ENCODE measurements at places on chromosomes 2 and 18.

DNA sequence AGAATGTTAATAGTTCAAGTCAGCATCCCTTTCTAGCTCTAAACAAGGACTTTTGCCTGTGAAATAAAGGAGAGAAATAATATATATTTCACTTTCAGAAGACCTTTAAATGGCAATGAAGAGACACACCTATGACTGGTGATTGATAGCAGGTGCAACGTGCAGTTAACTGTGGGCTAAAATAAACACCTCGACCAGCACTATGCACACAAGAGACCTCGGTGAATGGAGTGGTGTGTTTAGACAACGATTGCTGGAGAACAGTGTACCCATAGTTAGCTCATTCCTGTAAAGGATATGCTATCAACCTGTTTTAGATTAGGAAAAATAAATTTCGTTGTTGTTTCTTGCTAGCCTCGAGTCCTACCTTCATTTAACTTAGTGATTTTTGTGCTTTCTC lies 143.4 kb downstream of the NR4A2 start:
- no peak for DNase-seq

- no peak for DNase-seq
Observed at GRCh38 chr2:135510577-135510976, 20.4 kb downstream of the ZRANB3 start.

DNA sequence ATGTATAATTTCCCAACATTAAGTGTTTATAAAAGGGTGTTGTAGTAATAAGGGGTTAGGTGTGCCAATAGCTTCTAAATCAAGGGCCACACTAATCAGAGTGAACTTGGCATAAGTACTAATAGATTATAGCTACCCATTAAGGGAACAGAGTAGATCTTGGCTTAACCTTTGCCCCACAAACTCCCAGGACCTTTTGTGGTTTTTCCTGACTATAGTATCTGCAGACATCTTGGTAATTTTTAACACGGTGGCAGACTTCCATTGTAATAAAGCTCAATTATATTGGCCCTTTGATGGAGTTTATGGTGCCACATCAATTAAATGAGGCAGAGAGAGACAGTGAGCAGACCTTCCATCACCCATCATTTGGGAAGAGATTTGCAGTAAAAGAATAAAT lies 358.5 kb upstream of the HNRNPA3 start:
- DNase-seq, result no peak

GRCh38 chr2:218129458-218130135 lies 3.8 kb downstream of the CXCR2 start:
- no peak for DNase-seq

GRCh38 chr2:12062053-12062395 lies 315.6 kb downstream of the LPIN1 start:
- no peak for DNase-seq

DNA sequence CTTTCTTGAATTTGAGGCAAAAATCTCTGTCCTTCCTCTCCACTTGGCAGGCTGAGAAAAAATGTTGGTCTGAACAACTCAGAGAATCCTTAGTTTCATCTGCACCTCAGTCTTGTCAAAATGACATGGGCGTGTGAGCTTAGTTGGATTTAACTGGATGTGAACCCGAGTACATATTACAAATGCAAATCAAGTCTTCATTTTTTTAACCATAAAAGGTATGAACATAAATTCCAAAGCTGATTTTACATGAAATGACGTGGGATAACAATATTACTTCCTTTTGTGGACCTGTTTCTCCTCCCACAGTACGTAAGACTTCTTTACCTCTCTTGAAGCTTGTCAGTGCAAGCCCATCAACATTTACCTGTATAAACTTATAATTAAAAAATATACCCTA lies 32.6 kb upstream of the RND3 start:
- no peak for DNase-seq

- no peak for DNase-seq
Observed at GRCh38 chr2:124426625-124427024, 401.5 kb downstream of the CNTNAP5 start.

GRCh38 chr18:35376393-35376741 lies 770 bp downstream of the ZNF396 start:
- no peak for DNase-seq

- DNase-seq, result no peak
Observed at GRCh38 chr18:11494107-11494506, 115.3 kb upstream of the SLC35G4 start.

- no peak for DNase-seq
Observed at GRCh38 chr18:27005589-27005988, 140.1 kb upstream of the AQP4 start.

DNA sequence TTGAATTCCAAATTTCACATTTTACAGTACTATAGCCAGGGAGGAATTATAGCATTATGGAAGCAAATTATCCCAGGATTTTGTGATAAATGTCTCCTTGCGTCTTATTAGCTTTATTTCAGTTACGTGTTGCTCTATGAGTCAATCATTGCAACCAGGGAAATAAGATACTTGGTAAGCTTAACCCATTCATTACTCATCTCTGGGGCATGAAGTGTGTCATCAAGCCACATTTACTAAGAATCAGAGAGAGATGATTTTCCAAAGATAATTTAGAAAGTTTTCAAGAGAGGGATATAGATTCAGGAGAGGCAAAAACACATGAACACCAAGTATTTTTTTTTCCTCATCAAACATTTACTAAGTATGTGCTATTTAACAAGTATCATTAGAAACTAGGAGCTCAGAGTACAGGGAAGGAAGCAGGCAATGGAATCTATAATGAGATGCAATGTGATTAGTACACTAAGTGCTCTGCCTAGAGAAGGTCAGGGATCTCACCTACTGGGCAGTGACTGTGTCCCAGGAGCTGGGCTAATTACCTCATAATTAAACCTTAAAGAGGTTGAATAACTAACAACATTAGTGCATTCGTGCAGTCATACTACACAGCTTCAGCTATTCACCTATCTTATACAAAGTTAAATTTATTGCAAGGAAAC lies 217.8 kb upstream of the NXPH2 start:
- DNase-seq, result no peak

GRCh38 chr2:29729401-29729800 lies 192.0 kb downstream of the ALK start:
- DNase-seq, result no peak

DNA sequence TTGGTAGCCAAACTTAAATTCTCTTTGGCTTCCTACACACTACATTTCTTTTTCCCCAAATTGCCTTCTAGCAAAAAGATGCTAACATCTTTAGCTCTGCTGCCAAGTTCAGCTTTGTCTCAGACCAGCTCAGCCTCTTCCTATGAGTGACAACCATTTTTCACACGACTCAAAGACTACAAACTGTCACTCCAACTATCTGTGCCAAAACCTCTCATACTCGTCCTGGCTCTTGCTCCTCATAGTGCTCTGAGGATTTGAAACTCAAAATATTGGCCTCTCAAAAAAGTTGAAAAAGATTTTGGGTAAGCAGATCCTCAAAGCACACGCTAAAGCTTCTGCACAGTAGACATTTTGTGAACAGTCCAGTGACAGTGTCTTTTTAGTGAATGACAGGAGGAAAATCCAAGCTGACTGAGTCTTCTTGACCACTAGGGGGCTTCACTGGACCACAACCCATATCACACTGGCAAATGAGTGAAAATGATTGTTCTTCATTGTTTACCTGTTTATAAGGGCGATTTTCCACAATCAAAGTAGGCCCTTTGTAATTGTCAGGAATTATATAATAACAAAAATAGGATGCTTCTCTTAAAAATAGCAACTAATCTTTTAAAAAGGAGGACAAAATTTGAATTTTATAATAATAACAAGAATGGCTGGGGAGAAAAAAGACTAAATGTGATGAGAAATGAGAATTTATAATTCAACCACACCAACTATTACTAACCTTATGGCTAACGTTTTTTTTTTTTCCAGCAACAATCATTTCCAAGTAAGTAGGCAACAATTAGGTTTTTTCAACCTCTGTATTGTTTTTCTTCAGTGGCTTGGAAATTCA lies 85.5 kb upstream of the PGAP1 start:
- no peak for DNase-seq

DNA sequence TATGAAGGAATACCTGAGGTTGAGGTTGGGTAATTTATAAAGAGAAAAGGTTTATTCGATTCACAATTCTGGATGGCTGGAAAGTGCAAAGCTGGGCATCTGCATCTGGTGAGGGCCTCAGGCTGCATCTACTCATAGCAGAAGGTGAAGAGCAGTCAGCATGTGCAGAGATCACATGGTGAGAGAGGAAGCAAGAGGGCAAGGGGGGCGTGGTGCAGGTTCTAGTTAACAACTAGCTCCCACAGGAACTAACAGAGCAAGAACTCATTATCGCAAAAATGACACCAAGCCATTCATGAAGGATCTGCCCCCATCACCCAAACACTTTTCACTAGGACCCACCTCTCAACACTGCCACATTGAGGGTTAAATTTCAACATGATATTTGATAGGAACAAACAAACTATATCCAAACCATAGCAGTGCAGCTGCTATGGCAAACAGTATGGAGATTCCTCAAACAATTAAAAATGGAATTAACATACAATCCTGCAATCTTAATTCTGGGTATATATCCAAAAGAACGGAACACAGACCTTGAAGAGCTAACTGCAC lies 72.8 kb upstream of the LDLRAD4 start:
- DNase-seq, result no peak

GRCh38 chr2:221360742-221361141 lies 211.4 kb downstream of the EPHA4 start:
- no peak for DNase-seq

DNA sequence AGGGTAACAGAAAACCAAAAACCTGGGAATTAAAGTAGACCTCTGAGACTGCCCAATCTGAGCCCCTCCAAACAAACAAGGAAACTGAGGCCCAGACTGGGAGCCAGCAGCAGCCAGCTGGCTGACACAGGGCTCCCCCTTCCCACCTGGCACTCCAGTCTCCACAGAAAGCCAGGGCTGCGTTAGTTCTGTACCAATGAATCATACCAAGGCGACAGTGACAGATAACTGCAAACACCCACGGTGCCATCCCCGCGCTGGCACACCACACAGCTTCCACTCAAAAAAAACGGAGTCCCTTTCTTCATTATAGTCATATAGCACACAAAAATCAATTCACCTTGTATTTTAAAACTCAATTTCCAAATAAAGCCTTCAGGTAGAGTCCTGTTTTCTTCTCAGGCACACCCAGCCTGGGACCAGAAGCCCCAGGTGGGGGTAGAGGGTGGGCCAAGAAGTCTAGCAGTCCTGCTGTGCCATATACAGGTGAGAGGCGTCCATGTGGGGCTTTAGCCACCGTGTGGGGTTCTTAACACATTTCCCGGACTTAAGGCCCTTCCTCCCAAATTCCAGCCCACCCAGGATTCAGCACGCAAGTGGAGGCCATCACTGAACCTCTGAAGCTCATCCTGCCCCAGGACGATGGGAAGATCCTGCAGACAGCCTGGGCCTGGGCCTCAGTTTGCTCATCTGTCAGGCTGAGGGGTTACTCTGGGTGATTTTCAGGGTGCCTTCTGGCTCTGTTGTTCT lies 1.2 kb downstream of the PER2 start:
- DNase-seq, result no peak

DNA sequence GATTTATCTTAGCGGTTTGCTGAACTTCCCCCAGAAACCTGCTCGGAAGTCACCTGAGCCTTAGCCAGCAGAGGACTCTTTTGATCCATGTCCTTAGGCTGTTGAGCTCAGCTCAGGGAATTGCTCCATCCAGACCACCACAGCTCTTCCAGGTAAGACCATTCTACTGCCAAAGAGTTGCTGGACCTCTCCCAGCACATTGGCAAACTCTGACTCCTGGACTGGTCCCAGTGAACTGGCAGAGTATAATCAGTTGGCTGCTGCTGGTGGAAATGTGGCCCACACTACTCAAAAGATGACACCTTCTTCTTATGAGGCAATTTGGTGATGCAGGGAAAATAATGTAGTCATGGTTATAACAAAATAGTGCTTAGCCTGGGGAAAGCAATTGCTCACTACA lies 308.8 kb upstream of the FIGN start:
- no peak for DNase-seq

GRCh38 chr2:240952496-240953246 lies 45.7 kb upstream of the SNED1 start:
- DNase-seq, result no peak

GRCh38 chr2:168149986-168150385 lies 97.4 kb downstream of the STK39 start:
- no peak for DNase-seq

DNA sequence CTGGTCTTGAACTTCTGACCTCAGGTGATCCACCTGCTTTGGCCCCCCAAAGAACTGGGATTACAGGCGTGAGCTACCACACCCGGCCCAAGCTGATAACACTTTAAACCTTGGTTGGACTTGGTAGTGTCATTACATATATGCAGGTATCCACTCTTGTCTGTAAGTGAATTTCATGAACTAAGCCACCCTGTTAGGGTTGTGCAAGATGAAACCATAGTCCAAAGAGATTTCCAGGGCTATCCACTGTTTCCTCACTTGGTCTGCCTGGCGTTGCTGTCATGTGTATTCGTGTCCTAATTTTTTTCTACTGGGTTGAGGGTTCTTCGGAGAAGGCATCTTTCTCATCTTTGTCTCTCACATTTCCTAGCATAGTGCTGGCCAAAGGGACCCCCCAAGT lies 203.0 kb downstream of the CAMKMT start:
- DNase-seq, result no peak

GRCh38 chr18:9482790-9483189 lies 7.5 kb downstream of the RALBP1 start:
- DNase-seq, result no peak

- DNase-seq, result no peak
Observed at GRCh38 chr2:230770804-230771203, 58.2 kb downstream of the CAB39 start.

DNA sequence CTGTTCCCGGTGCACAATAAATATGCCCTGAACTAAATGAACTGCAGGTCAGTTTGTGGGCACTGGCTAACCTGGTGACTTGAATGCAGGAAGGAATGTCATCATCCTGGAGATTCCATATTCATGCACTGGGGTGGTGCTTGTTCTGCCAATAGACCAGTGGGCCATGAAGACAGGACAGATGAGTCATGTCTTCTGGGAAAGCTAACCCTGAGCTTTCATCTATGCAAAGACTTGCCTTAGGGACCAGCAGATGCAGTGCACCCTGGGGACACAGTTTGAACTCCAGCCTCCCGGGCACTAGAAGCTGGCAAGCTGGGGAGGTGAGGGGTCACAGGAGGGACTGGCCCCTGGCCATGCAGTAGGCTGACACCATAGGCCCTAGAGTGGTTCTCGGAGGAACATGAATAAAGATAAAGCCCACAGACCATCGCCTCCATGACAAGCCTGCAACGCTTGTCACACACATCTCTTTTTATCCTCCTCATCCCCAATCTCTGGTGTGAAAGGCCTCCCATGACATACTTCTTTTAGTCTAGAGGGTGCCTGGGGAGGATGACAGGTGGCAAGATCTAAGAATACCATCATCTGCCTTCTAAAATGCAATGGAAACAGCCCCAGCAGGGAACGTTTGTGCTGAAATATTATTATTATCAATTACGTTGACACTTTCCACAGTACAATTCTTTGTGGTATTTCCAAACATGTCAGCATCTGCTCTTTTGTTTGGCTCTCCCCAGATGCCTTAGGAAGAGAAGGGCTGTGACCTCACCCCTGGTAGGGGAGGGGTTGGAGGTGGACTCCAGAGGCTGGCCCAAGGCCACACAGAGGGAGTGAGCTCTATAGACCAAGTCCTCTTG lies 267.4 kb upstream of the RAB6C start:
- no peak for DNase-seq

GRCh38 chr2:176118601-176119339 lies 2.2 kb downstream of the HOXD10 start:
- DNase-seq, result no peak

- no peak for DNase-seq
Observed at GRCh38 chr18:35164133-35164532, 76.7 kb upstream of the ZNF397 start.

GRCh38 chr2:168577885-168578284 lies 121.8 kb downstream of the CERS6 start:
- no peak for DNase-seq
